ENCODE measurements at places on chromosomes 3 and 15. TPM values are rescaled to one million over a fixed set of nuclear protein-coding genes. Genes with fewer than 3 reads are reported as not detected.

LRRC31 gene
- total RNA-seq, result not detected

TLR9 gene
- total RNA-seq, result not detected

CCDC80 gene
- 10.3 TPM for total RNA-seq

CPA3 gene
- total RNA-seq, result not detected

ADAMTSL3 gene
- not detected for total RNA-seq

NPAP1 gene
- total RNA-seq, result not detected

RBP2 gene
- not detected for total RNA-seq

GP5 gene
- total RNA-seq, result not detected

DNAJB11 gene
- total RNA-seq, result 64.6 TPM

SUCNR1 gene
- total RNA-seq, result not detected

FES gene
- total RNA-seq, result 1.9 TPM

TOMM70 gene
- 37.6 TPM for total RNA-seq

RAD51 gene
- total RNA-seq, result 15.0 TPM

CDC25A gene
- 25.5 TPM for total RNA-seq

PAK2 gene
- total RNA-seq, result 29.6 TPM

LIPH gene
- total RNA-seq, result 0.11 TPM

VGLL3 gene
- total RNA-seq, result 0.65 TPM

CHDH gene
- total RNA-seq, result 0.08 TPM

GOLGA6B gene
- not detected for total RNA-seq

ZNF80 gene
- not detected for total RNA-seq

CD276 gene
- total RNA-seq, result 194 TPM

RPSA gene
- 2,555 TPM for total RNA-seq
